Body of pancreas (tissue), 4 donors: ENCODE measurements at places on chromosomes 12 and 14. TPM values are rescaled to one million over a fixed set of nuclear protein-coding genes. Genes with fewer than 3 reads are reported as not detected.
A peak's percentile ranks its signal among the peaks of the same experiment; 100 is the strongest.

PCNX4 gene
- 71.2 TPM for total RNA-seq

KCNK13 gene
- total RNA-seq = 0.26 TPM

GRCh38 chr14:38339696-38340095 is 83.8 kb upstream of the CLEC14A start:
- DNase-seq = no peak
- H3K4me1 ChIP-seq = no peaks in the 10 kb centered on the region
- H3K27ac ChIP-seq = no peak overlapping the region

DNA sequence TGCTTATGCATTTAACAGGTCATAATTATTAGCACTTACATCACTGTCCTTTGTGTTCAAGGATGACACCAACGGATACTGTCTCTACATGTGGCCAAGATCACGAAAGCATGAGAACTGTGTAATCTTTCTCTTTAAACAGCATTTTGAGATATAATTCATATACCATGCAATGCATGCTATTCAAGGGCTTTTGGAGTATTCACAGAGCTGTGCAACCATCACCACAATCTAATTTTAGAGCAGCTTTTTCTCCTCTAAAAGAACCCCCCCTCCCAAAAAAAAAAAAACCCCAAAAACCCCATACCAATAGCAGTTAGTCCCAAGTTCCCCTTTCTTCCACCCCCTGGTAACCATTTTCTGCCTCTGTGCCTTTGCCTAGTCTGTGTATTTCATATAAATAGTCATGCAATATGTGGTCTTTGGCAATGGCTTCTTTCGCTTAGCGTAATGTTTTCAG is 60.6 kb downstream of the SPRING1 start:
- H3K27ac ChIP-seq = no peak overlapping the region
- DNase-seq = no peak
- H3K27me3 ChIP-seq = no peaks in the 10 kb centered on the region
- no peaks in the 10 kb centered on the region for H3K4me1 ChIP-seq
- no peak overlapping the region for H3K4me3 ChIP-seq
- no peaks in the 10 kb centered on the region for H3K36me3 ChIP-seq

DNA sequence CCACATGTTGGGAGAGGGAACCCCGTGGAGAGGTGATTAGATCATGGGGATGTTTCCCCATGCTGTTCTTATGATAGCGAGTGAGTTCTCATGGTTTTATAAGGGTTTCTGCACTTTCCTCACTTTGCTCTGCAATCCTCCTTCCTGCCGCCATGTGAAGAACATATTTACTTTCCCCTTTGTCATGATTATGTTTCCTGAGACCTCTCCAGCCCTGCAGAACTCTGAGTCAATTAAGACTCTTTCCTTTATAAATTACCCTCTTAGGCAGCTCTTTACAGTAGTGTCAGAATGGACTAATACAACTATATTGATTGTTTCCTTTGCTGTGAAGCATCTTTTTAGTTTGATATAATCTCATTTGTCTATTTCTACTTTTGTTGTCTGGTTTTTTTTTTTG is 13.1 kb upstream of the RASSF9 start:
- no peaks in the 10 kb centered on the region for H3K4me1 ChIP-seq
- H3K27ac ChIP-seq = no peak overlapping the region
- no peaks in the 10 kb centered on the region for H3K27me3 ChIP-seq

NPC2 gene
- total RNA-seq = 97.5 TPM

SOCS4 gene
- 9.9 TPM for total RNA-seq

FAM177A1 gene
- total RNA-seq = 22.3 TPM

DNA sequence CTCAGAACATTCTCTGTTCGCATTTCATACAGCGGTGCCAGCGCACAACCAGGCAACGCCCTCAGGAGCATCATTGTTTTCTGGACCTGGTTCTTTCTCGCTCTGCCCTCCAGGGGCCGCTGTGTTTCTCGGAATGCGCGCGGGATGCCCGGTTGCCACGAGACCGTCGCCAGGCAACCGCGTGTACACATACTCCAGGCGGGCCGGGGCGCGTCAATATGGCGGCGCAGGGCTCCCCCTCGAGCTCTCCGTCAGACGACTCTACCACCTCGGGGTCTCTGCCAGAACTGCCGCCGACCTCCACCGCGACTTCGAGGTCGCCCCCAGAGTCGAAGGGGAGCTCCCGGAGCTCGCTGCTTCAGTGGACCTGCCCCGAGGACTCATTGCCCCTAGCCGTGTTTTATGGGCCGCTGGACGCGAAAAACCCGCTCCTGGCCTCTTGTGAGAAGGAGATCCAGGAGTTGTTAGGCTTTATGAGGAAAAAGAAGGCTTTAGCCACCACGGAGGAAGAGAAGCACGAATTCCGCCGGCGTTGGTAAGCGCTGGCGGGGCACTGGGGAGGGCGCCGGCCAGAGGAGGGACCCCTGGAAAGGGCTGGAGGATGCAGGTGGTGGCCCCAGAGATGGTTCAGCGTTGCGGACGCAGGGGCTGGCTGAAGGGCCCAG is at the start of gene CFAP54:
TSS of gene CFAP54 (plus strand) at position 186 of the 665 bp plus-strand sequence. CDS start at position 219, 33 bp downstream.
- no peak within 1 kb of the TSS for H3K4me3 ChIP-seq
- H3K36me3 ChIP-seq = no peaks in the 10 kb centered on the region
- peaks cover 6% of the 10 kb centered on the region for H3K4me1 ChIP-seq
- H3K27ac ChIP-seq = no peak within 1 kb of the TSS
- DNase-seq = peak; percentile 93
- no peaks in the 10 kb centered on the region for H3K27me3 ChIP-seq

- no peak overlapping the region for H3K27ac ChIP-seq
- H3K4me1 ChIP-seq = no peaks in the 10 kb centered on the region
- no peak for DNase-seq
- H3K27me3 ChIP-seq = no peaks in the 10 kb centered on the region
- no peaks in the 10 kb centered on the region for H3K36me3 ChIP-seq
Observed at GRCh38 chr12:3622822-3623690, 129.9 kb downstream of the CRACR2A start.

EIF2B2 gene
- 12.9 TPM for total RNA-seq

RD3L gene
- not detected for total RNA-seq
